ENCODE measurements at places on chromosomes 3 and 15.

GRCh38 chr15:75025107-75025506 lies 1.7 kb downstream of the PPCDC start:
- DNase-seq: no peak

DNA sequence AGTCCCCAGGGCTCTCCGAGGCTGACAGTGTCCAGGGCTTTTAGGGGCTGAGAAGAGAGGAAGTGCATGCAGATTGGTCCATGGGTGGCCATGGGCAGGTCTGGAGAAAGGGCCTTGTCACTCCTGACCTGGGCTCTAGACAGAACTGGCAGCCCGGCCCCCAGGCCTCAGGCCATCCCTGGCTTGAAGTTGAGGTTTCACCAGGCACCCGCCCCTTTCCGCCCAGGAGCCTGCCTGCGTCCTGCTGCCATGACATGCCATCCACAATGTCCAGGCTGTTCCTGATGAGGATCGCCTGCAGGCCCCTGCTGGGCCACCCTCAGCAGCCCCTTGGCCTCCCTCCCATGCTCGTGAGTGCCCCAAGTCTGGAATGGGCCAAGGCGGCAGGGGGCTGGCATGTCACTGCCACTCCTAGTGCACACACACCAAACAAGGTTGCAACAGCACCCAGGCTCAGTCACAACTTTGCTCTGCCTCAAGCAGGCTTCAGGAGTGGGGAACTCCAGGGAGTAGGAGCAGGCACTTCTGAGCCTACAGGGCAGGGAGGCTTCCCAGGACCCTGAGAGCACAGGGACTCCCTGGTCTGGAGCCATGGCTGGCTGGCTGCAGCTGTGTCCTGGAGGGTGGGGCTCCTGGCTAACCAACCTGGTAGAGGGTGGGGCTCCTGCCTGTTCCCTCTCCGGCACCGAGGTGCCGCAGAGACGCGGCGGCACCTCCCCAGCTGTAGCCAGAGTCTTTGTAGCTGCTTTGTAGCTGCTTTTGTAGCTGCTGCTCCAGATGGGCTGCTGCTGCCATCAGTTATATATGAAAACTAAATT lies 1457.1 kb upstream of the GBE1 start:
- no peak for DNase-seq

GRCh38 chr3:12622335-12622734 lies 41.6 kb downstream of the RAF1 start:
- no peak for DNase-seq

DNA sequence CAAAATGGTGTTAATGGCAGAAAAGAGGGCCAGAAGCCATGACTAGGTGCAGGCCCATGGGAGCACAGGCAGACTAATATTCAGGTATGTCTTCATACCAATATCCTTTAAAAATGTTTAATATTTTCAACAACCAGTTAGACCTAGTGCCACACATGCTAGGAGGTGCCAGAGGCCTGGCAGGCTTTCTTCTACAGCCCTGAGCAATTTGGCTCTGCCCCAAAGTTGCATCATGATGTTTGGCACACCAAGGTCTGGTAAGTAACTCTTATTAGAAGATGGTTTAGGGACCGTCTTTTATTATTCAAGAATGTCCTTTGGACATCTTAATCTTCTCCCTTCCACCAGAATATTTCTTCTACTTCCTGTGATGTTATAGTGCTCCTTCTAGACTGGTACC lies 34.8 kb downstream of the MITF start:
- DNase-seq: no peak

- peak; percentile 11 for DNase-seq
These were observed 1000.9 kb downstream of the AGBL1 start for GRCh38 chr15:87080547-87080946.

- DNase-seq: no peak
These were observed 317.2 kb upstream of the PROK2 start for GRCh38 chr3:72102112-72102616.

- no peak for DNase-seq
These were observed 40.4 kb downstream of the ACSBG1 start for GRCh38 chr15:78193731-78194567.

- no peak for DNase-seq
These were observed 58.8 kb downstream of the CCDC54 start for GRCh38 chr3:107436029-107436428.

- no peak for DNase-seq
These were observed 94.1 kb upstream of the CHRM5 start for GRCh38 chr15:33874156-33874555.

GRCh38 chr15:72319360-72319984 lies 485 bp downstream of the CELF6 start:
- no peak for DNase-seq

DNA sequence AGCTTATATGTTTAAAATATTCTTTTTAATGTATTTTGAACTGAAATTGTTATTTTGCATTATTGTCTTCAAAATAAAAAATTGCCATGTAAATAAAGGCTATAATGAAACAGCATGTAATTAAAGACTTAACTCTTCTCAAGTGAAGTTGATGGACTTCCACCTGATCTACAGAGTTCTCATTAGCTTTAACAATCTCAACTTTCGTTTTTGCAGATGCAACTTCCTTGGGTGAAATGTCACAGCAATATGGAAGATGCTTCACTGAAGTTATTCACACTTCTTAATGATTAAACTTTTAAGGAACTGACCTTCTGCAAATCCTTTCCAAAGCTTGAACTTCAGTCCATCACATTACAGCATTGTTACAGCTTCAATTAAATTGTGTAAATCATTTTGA lies 63.6 kb downstream of the OSTN start:
- no peak for DNase-seq

DNA sequence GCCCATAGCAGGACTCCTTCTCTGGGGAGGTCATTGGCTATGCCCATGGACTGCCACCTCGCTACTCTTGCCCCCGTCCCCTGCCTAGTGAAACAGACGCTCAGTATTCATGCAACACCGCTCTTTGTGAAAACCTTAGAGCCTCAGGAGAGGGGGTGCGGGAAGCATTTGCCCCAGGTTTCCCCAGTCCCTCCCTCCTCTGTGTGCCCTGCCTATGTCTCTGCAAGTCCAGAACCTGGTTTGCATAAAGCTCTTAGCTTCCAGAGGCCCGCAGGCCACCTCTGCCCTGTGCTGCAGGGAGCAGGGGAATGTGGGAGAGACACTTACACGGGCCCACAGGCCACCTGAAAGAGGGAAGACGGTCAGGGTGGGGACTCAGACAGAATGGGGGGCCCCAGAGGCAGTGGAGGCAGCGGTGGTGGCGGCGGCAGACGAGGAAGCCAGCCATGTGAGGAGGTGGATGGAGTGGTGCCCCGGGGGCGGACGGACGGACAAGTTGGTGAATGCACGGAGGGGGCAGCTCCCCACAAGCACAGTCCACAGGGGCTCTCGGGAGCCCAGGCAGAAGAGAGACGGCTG lies 33.8 kb upstream of the CTSH start:
- DNase-seq: no peak

DNA sequence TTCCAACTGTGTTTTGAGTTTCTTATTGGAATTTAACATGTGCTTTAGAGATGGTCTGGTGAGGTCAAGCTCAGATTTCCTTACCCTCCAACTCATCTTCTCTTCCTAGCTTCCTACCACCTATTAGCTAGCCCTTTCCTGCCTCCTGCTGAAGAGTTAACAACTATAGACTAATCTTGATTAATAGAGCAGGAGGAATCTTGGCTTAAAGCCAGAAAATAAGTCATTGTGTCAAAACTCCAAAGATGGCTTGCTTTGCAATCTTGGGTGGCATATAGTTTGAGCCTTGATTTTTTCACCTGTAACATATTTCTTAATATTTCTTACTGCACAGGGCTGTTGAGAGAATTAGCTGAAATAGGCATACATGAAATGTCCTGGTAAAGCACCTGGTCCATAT lies 27.3 kb downstream of the BCL2L10 start:
- DNase-seq: no peak

DNA sequence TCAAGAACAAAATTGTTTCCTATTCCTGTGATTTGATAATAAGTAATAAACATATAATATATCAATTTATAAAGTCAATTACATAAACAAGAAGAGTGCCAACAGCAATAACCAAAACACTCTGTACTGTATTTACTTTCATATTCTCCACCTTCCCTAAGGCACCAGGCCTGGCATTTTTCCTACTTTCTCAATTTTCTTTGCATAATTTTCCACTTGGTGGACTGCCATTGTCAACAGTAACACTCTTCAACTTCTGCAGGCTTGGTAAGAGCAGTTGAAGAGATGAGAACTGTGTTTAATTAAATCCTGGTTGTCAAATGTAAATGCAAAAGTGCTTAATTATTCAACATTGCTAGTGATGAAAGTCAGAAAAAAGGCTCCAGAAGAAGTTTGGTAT lies 229.8 kb upstream of the PLSCR5 start:
- DNase-seq: peak; percentile 74

DNA sequence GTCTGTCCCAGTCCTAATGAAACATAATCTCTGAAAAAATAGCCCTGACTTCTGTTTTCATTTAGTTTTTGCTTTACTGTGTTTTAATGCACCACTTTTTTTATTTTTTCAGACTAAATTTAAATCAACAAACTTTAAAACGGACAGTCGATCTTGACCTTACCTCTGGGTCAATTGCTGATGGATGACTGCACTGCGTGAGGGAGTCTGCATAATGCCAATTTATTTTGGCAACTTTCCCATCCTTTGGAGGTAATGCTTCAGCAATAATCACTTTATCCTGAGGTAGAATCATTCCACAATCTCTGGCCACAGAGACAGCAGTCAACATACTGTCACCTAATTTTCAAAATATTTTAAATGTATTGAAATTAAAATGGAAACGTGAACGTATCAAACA lies 32.5 kb upstream of the GP5 start:
- DNase-seq: no peak

DNA sequence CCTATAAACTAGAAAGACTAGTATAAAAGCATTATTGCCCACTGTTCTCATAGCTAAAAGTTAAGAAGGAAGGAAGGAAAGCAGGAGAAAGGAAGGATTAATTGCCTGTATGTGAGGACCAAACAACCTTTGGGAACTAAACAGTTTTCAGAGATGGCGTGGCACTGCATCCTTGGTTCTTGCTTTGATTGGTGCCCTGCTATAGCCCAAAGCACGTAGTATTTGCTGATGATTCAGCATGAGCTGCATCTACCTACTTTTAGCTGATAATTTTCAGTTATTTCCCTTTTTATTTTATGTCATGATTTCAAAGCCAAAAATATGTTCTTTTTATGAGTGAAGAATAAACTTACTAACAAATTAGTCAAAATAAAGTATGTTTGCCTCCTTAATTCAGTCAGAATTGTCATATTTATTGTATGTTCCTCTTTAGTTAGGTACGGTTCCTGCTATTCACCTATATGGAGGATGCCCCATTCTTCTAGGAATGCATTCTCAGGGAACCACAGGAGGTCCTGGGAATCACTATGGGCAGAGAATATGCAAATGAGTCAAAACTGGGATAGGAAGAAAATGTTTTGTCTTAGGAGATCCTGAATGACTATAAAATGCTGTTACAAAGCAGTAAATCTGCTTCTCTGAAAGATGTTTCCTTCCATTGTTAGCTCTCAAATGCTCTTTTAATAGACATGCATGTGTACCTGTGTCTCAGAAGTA lies 65.4 kb upstream of the THSD4 start:
- DNase-seq: no peak

DNA sequence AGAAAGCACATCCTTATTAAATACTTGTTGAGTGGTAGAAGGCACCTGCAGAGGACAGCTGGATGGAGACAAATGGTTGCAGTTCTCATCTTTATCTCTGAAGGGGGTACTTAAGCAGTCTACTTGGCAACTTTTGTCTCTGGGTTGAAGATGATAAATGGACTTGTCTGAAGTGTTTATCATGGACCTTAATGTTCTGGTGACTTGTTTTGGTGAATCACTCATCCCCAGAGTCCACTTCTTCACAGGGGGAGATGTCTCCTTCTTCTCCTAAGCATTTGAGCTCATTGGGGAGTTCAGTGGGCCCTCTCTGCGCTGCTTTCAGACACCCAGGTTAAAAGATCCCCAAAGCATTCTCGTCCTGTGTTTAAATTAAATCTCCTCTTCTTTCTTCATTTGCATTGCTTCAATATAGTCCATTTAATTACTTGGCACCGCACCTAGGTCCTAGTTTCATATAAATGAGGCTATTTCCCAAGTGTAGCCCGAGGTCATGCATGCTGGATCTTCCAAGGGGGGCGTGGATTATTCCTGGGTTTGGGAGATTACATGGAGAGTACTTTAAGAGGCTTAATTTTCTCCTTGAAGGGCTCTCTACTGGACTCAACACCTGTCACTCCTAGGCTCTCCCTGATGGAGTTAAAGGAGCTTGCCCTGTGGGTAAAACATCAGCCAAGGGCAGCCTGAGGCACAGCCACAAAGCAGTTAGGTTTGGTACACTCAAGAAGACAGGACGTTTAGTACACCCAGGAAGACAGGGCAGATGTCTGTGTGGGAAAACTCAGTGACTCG lies 239.3 kb upstream of the C2CD4B start:
- no peak for DNase-seq

- no peak for DNase-seq
These were observed 19.4 kb downstream of the RFTN1 start for GRCh38 chr3:16494094-16494493.

- no peak for DNase-seq
These were observed 9.4 kb upstream of the KIF7 start for GRCh38 chr15:89664441-89665350.

Measured in astrocyte of the cerebellum (primary cell).